ENCODE measurements at places on chromosomes 13 and 19. TPM values are rescaled to one million over a fixed set of nuclear protein-coding genes. Genes with fewer than 3 reads are reported as not detected.

- no peak for DNase-seq
Observed at GRCh38 chr19:41930926-41931592, 2.8 kb upstream of the ERFL start.

DNA sequence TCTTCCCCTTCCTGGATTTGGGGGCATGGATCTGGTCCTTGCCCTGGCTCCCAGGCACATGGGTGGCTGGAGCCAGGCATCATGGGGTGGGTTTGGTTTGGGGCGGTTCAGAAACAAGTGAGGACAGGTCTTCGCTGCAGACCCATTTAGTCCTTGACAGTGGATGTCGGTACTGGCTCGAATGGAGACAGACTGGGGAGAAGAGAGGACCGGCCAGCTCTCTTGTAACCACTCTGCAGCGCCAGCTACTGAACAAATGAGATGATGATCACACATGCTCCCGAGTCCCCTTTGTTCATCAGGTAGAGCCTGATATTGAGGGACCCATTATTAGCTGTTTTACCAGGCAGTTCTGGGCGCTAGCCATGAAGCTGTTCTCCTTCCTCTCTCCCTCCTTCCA is 64.5 kb downstream of the CHST8 start:
- DNase-seq, result no peak

- no peak for DNase-seq
Observed at GRCh38 chr13:25116044-25116443, 20.1 kb downstream of the PABPC3 start.

ATP1A3 gene
- 0.37 TPM for total RNA-seq

- DNase-seq, result no peak
Observed at GRCh38 chr13:55569082-55569481, 1571.6 kb upstream of the PRR20A start.

Measured in urinary bladder (tissue), 4 donors.